ENCODE measurements at places on chromosomes 7 and 10.
A peak's percentile ranks its signal among the peaks of the same experiment; 100 is the strongest.

- DNase-seq = no peak
These were observed 122.8 kb upstream of the GDF10 start for GRCh38 chr10:47176903-47177868.

GRCh38 chr10:102627291-102627735 is 17.0 kb upstream of the TRIM8 start:
- no peak for DNase-seq

GRCh38 chr10:54434782-54435181 is 366.2 kb downstream of the PCDH15 start:
- no peak for DNase-seq

DNA sequence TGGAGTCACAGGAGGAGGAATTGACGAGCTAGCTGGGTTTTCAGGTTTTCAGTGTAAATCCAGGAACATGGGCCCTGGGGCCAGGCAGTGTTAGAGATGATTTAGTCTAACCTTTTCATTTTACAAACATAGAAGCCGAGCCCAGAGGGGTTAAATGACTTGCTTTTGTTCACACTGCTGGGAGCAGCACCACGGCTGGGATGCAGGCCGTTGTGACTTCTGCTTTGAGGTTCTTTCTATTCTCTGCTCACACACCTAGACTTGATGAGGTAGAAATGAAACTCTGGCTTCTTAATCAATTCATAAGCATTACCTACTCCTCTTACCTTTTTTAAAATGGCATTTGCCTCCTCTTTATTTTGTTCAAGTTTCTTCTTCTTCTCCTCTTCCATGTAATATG is 36.4 kb downstream of the CREB5 start:
- no peak for DNase-seq

DNA sequence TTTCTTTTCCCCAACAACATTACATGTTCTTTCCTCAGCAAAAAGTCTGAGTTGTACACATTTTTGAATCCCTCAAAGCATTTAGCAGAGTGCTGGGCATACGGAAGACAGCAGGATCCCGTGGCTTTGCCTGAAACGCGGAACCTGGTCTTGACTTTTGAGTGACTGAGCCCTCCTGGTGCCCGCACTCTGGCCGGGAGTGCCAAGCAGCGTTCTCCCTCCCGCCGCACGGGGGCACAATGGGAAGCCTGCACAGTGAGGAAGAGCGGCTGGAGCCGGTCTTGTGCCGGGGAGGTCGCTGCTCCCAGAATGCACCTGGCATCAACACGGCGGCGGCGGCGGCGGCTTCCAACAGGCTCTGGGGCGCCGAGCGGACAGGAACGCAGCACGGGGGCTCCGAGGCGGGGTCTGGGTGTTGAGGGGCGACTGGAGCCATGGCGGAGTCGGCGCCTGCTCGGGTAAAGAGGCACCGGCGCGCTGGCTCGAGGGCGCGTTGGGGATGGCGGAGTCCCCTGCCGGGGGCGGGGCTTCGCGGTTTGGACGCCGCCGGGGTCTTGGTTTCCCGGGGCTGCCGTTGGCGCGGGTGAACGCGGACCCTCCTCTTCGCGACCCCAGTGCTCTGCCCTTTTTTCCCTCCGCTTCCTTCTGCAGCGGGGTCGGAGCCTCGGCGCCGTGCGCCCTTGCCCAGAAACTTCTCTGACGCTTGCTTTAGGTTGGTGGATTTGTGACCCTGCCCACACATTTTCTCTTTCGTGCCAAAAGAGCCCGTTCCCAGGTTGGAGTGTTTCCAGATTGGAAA is at the start of gene ZNF212:
ZNF212 (plus strand) TSS at position 307 of the 799 bp plus-strand sequence; CDS start at position 435, 128 bp downstream.
- DNase-seq = peak; percentile 89

- no peak for DNase-seq
These were observed 17.2 kb upstream of the MNX1 start for GRCh38 chr7:157027568-157028198.

Measured in NCI-H526 (cell line).